ENCODE measurements at places on chromosomes 2 and 18. TPM values are rescaled to one million over a fixed set of nuclear protein-coding genes. Genes with fewer than 3 reads are reported as not detected.

- DNase-seq: no peak
- H3K4me1 ChIP-seq: no peaks in the 10 kb centered on the region
- H3K27me3 ChIP-seq: no peaks in the 10 kb centered on the region
- no peaks in the 10 kb centered on the region for H3K36me3 ChIP-seq
- H3K4me3 ChIP-seq: no peak overlapping the region
These were observed 96.2 kb downstream of the MEIS1 start for GRCh38 chr2:66531155-66531554.

- DNase-seq: no peak
- no peaks in the 10 kb centered on the region for H3K27me3 ChIP-seq
- H3K4me3 ChIP-seq: no peak overlapping the region
- no peaks in the 10 kb centered on the region for H3K36me3 ChIP-seq
These were observed 73.2 kb downstream of the COL3A1 start for GRCh38 chr2:189047171-189047888.

GRCh38 chr2:202411097-202411496 lies 35.0 kb downstream of the BMPR2 start:
- no peak for DNase-seq
- no peaks in the 10 kb centered on the region for H3K36me3 ChIP-seq
- no peaks in the 10 kb centered on the region for H3K4me1 ChIP-seq

- DNase-seq: no peak
- no peaks in the 10 kb centered on the region for H3K4me1 ChIP-seq
- no peak overlapping the region for H3K27ac ChIP-seq
- no peak overlapping the region for H3K4me3 ChIP-seq
These were observed 144.1 kb downstream of the SMAD7 start for GRCh38 chr18:48806551-48807261.

DNA sequence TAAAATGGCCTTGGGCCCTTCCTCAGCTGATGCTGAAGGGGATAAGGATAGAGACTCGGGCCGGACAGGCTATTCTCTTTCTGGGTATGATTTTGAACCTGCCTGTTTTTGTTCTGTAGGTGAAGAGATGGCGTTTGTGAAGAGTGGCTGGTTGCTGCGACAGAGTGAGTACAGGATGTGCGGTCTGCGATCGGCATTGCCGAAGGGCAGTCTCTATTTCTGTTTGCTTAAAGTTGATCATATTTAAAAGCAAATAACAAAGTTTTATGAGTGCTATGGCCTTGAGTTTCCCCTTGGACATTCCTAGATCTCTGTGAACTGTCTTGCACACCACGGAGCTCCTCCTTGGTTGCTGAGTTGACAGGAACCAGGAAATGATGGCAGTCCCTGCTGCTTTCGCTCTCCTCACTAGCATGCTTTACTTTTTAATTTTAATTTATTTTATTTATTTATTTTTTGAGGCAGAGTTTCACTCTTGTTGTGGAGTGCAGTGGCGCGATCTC lies 15.7 kb downstream of the PLEKHB2 start:
- no peaks in the 10 kb centered on the region for H3K36me3 ChIP-seq
- DNase-seq: peak; percentile 62
- no peak overlapping the region for H3K4me3 ChIP-seq
- peaks cover 8% of the 10 kb centered on the region for H3K4me1 ChIP-seq
- H3K27me3 ChIP-seq: no peaks in the 10 kb centered on the region

- DNase-seq: no peak
- no peak overlapping the region for H3K4me3 ChIP-seq
- H3K36me3 ChIP-seq: no peaks in the 10 kb centered on the region
- H3K27me3 ChIP-seq: no peaks in the 10 kb centered on the region
- no peaks in the 10 kb centered on the region for H3K4me1 ChIP-seq
These were observed 32.9 kb upstream of the RNF149 start for GRCh38 chr2:101341421-101341820.

- DNase-seq: no peak
- no peaks in the 10 kb centered on the region for H3K36me3 ChIP-seq
- no peak overlapping the region for H3K4me3 ChIP-seq
- no peaks in the 10 kb centered on the region for H3K27me3 ChIP-seq
- H3K4me1 ChIP-seq: no peaks in the 10 kb centered on the region
These were observed 9.2 kb upstream of the IL1A start for GRCh38 chr2:112793449-112793978.

DNA sequence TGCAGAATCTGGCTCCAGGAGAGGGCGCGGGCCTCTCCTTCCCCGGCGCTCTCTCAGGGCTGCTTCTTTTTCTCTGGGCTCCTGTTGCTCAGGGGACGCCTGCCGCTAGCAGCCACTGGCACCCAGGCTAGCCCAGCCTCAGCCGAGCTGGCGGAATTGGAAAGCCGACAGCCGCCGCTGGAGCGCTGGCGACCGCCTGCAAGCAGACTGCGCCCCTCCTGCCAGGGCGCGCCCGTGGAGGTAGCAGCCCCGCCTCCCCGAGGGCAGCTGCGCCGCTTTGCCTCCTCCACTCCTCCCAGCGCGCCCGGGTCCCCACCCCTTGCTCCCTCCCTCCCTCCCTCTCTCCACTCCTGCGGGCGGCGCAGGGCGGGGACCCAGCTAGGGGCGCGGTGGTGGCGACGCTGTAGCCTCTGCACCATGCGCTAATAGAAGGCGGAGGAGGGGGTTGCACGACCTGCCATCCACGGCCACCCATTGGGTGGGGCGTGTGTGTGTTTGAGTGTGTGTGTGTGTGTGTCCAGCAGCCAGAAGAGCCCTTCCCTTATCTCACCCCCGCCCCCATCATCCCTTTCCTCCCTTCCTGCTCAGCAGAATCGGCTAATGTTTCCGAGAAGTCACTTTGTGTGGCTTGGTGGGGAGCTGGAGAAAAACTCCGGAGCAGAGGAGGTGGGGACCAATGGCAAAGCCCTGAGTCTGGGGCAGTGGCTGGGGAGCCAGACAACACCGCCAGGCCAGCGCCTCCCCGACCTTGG lies at the start of gene SCN9A:
TSS of gene SCN9A (minus strand) at position 209 of the 752 bp plus-strand sequence. CDS start 64,188 bp downstream, outside the sequence.
- peak; percentile 62 for DNase-seq
- H3K36me3 ChIP-seq: no peaks in the 10 kb centered on the region
- peak within 1 kb of the TSS; percentile 37 for H3K4me3 ChIP-seq
- H3K27ac ChIP-seq: no peak within 1 kb of the TSS

- no peaks in the 10 kb centered on the region for H3K27me3 ChIP-seq
- H3K4me3 ChIP-seq: no peak overlapping the region
- DNase-seq: no peak
- no peaks in the 10 kb centered on the region for H3K4me1 ChIP-seq
These were observed 495.8 kb upstream of the ACVR2A start for GRCh38 chr2:147348931-147349555.

DNA sequence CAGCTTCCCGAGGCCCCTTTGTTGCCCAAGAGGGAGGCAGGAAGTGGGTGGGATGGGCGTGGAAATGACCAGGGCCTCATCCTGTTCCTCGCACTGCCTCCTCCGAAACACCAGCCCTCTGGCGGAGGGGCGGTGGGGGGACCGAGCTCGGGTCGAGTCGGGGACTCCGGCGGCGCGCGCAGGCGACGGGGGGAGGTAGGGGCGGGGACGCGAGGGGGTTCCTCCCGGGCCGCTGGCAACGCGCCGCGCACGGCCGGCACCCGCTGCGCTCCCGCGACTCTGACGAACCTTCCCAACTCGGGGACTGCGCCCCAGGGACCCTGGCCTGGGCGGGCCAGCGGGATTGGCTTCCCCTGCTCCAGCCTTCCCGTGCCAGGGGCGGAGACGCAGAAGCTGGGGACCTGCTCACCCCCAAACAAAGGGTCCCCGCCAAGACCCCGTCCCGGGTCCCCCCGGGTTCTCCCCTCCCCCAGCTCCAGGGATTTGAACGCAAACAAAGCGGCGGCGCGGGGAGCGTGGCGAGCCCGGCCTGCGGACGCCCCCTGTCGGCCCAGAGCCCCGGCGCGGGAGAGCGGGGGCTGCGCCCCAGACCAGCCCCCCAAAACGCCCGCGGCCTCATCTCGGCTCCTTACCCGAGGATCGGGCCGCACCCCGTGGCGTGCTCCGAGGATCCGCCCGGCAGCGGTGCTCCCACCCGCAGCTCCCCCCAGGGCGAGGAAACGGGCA lies 1.2 kb downstream of the SEMA4C start:
- H3K4me1 ChIP-seq: peaks cover 11% of the 10 kb centered on the region
- no peaks in the 10 kb centered on the region for H3K27me3 ChIP-seq
- peak overlapping the region; percentile 100 for H3K4me3 ChIP-seq
- peak; percentile 86 for DNase-seq
- peaks cover 12% of the 10 kb centered on the region for H3K36me3 ChIP-seq
- H3K27ac ChIP-seq: peak overlapping the region; percentile 98

GRCh38 chr2:26925100-26925791 lies 45.2 kb upstream of the MAPRE3 start:
- H3K27me3 ChIP-seq: no peaks in the 10 kb centered on the region
- no peaks in the 10 kb centered on the region for H3K36me3 ChIP-seq
- no peak overlapping the region for H3K27ac ChIP-seq

DNA sequence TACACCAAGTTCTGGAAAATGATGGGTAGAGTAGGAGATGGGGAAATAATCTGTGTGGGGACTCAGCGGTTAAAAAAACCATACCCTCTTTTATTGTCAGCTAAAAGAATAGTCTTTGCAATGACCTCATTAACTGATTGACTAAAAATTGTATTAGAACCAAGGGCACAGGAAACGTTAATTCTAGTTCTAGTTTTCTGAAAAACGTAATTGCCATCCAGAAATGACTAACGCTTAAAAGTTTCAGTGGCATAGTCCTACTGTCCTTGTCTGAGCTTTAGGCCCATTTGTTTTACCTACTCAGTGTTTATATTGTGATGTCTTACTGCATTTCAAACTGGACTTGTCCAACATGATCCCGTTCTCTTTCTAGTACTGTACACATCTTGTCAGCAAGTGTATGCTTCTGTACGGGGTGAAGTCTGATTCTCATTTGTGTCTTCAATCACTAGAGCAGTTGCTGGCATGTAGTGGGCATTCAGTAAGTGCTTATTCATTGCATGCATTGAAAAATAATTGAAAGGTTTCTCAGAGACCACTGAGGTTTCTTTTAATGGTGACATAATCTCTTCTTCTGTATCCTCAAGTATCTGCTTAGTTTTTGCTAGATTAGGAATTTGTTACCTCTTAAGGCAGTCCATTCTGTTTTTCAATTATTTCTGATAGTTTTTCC lies 81.5 kb downstream of the ZNF407 start:
- H3K27me3 ChIP-seq: no peaks in the 10 kb centered on the region
- H3K4me1 ChIP-seq: no peaks in the 10 kb centered on the region
- H3K27ac ChIP-seq: no peak overlapping the region

GRCh38 chr2:26809211-26809610 lies 23.4 kb downstream of the CENPA start:
- no peak overlapping the region for H3K27ac ChIP-seq
- no peak overlapping the region for H3K4me3 ChIP-seq
- no peaks in the 10 kb centered on the region for H3K27me3 ChIP-seq
- no peak for DNase-seq
- no peaks in the 10 kb centered on the region for H3K4me1 ChIP-seq

DNA sequence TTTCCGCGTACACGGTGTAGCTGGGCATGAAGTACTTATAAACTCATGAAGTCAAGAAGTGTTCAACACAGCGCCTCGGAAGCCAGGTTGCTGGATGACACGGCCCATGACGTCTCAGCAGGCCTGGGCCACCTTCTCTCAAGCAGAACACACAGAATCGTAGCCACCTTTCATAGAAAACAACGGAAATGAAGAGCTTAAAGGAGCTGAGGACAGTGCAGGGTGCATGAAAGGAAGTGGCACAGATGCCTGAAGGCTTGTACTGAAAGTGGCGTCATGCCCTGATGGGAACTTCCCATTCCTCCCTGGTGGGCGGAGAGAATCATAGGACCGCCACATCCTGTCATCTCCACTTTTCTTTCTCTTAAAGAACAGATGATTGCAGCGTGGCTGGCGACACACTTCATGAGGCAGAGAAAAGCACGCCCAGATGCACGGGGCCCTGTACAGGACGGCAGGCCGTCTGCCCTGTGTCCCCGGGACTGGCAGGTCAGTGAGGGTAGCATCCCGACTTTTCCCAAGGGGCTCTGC lies 31.1 kb downstream of the HDAC4 start:
- H3K36me3 ChIP-seq: no peaks in the 10 kb centered on the region
- no peak overlapping the region for H3K27ac ChIP-seq
- DNase-seq: no peak
- H3K4me1 ChIP-seq: no peaks in the 10 kb centered on the region
- no peak overlapping the region for H3K4me3 ChIP-seq

DNA sequence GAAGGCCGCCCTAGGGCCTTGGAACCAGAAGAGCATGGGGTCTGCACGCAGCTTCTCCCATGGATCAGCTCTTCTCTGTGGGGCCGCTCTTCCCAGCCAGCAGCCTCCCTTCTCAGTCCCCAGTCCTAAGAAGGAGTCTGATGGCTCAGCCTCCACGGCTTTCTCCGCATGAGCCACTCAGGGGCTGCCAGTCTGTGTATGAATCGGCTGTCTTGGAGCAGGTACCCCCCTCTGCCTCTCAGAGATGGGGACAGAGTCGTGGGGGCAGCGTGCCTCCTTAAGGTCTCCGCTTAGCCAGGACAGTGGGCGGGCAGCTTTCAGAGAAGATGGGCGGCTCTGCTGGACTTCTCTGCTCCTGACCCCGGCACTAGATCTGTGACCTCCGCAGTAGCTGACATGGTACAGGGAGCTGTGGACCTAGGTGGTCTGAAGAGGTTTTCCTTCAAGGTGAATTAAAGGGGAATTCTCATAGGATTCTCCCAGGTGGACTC lies 21.6 kb downstream of the INPP5D start:
- H3K36me3 ChIP-seq: no peaks in the 10 kb centered on the region
- H3K4me1 ChIP-seq: no peaks in the 10 kb centered on the region
- no peak overlapping the region for H3K27ac ChIP-seq
- H3K27me3 ChIP-seq: no peaks in the 10 kb centered on the region
- DNase-seq: no peak

DNA sequence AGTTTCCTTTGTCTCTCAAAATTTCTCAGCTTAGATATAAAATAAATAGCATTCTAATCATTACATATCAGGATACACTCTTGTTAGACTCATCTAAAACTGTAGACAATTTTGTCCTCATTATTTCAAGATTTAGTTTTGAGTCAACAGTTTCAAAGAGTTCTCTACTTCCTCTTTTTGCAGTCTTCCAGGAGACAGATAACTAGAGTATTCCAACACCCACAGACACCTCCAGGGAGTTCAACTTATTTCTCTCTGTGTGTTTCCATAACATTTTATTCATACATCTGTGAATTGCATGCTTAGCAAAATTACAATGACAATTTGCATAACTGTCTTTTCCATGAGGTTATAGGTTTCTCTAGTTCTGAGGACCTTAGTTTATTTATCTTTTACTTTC lies 166.6 kb upstream of the HNMT start:
- no peak overlapping the region for H3K27ac ChIP-seq
- H3K27me3 ChIP-seq: no peaks in the 10 kb centered on the region

GRCh38 chr2:47172922-47173695 lies 18.0 kb upstream of the STPG4 start:
- no peak overlapping the region for H3K4me3 ChIP-seq
- H3K36me3 ChIP-seq: no peaks in the 10 kb centered on the region
- H3K4me1 ChIP-seq: peaks cover 14% of the 10 kb centered on the region

The KANSL3 gene
- 70.0 TPM for total RNA-seq

The ACKR3 gene
- total RNA-seq: 19.2 TPM

The TWIST2 gene
- total RNA-seq: 52.9 TPM

The SMAD4 gene
- total RNA-seq: 214 TPM

The CCT7 gene
- total RNA-seq: 242 TPM

The GALNT5 gene
- total RNA-seq: 2.0 TPM

The POTEF gene
- 14.5 TPM for total RNA-seq

The CDH2 gene
- 0.41 TPM for total RNA-seq

The FIGN gene
- 4.3 TPM for total RNA-seq

The SIX2 gene
- total RNA-seq: 5.1 TPM
